ENCODE measurements at places on chromosomes 2 and 18.
A peak's percentile ranks its signal among the peaks of the same experiment; 100 is the strongest.

DNA sequence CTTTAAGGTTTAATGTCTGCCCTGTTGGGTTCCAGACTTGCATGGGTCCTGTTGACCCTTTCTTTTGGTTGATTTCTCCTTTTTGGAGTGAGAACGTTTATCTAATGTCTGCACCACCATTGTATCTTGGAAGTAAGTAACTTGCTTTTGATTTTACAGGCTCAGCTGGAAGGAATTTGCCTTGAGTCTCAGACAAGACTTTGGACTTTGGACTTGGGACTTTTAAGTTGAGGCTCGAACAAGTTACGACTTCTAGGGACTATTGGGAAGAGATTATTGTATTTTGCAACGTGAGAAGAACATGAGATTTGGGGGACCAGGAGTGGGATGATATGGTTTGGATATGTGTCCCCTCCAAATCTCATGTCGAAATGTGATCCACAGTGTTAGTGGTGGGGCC is 267.7 kb downstream of the GLI2 start:
- no peak for DNase-seq

GRCh38 chr18:13455471-13455870 is 236.9 kb downstream of the LDLRAD4 start:
- no peak for DNase-seq

DNA sequence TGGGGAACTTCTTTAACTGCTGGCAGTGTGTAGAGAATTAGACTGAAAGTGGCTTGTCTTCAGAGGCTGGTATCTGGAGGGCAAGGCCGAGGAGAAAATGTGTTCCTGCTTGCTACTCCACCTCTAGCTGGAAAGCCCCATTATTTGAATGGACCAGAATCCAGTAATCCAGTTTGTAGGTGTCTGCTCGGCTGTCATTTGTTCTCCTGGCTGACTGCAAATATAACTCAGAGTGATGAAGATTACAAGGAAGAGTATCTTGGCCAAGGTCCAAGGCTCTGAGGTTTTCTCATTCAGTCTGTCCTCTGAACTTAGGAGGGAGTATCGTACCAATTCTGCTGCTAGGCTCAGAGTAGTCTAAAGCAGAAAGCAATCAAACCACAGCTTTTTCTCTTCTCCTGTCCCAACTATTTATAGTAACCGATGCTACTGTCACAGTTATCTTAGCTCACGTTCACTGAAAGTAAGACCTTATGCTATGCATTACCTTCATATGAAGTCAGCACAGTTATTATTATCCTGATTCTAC is 228.6 kb downstream of the SETBP1 start:
- DNase-seq: peak; percentile 15

- no peak for DNase-seq
These were observed 206.1 kb downstream of the ZNF407 start for GRCh38 chr18:74803769-74804168.

DNA sequence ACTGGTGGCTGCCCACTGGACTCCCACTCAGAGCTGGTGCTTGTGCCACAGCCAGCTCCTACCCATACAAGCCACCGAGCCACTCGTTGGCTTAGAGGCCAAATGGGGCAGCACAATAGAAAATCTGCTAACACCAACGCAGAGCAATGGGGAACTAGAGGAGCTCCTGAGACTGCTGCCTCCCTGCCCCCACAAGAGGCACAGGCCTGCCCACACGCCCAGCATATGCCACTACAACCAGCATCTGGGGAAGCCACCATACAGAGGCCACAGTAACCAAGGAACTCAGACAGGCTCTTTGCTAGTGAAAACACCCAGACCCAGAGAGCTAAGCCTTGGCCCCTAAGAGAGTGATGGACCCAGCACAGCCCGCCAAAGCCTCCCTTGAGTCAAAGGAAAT is 231.2 kb upstream of the RAB6C start:
- DNase-seq: no peak

DNA sequence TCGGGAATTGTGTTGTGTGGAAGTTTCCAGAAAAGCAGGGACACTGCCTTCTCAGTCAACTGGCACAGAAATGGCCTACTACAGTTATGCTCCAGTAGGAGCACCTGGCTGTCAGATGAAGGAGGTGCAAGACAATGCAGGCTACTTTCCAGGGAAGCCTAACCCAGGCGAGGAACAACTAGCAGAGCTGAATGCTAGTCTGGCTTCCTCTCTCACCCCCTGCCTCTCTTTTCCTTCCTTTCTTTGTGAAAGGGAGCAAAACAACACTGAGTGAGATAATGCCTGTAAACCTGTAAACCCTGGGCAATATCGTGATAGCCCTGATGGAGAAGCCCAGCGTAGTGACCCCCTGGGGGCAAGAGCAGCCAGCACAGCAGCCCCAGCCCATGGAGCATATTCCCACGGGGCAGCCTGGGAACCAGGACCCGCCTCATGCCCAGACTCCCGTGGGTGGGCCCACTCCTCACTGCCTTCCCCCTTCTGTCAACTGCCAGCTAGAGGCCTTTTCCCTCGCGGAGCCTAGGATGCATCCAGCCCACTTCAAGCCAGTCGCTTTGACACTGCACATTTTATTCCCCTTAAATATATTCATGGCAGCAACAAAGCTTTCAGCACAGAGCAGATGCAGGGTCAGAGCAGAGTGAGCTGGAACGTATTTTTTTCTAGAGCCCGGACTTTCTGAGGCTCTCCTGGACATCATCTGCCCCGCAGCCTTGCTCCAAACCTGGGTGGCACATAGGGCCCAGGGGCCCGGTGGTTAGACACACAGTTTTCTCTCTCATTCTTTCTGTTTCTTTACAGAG is 77.0 kb downstream of the PDCL3 start:
- DNase-seq: no peak

DNA sequence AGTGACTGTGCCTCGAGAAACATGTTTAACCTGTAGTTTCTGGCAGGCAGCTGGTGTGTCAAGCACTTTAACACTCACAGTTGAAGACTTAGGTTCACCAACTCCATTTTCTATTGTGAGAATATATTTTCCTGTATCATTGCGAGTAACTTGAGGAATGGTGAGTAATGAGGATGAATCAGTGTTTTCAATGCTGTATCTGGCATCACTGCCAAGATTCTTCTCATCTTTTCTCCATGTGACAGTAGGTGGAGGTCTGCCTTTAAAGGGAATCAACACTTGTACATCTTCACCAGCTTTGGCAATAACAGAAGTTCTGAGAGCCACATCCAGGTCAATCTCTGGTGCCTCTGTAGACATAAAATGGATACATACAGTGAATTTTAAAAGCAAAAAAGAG is 72.8 kb downstream of the PLEKHA3 start:
- no peak for DNase-seq

GRCh38 chr2:172931918-172932520 is 143.6 kb upstream of the MAP3K20 start:
- peak; percentile 14 for DNase-seq

DNA sequence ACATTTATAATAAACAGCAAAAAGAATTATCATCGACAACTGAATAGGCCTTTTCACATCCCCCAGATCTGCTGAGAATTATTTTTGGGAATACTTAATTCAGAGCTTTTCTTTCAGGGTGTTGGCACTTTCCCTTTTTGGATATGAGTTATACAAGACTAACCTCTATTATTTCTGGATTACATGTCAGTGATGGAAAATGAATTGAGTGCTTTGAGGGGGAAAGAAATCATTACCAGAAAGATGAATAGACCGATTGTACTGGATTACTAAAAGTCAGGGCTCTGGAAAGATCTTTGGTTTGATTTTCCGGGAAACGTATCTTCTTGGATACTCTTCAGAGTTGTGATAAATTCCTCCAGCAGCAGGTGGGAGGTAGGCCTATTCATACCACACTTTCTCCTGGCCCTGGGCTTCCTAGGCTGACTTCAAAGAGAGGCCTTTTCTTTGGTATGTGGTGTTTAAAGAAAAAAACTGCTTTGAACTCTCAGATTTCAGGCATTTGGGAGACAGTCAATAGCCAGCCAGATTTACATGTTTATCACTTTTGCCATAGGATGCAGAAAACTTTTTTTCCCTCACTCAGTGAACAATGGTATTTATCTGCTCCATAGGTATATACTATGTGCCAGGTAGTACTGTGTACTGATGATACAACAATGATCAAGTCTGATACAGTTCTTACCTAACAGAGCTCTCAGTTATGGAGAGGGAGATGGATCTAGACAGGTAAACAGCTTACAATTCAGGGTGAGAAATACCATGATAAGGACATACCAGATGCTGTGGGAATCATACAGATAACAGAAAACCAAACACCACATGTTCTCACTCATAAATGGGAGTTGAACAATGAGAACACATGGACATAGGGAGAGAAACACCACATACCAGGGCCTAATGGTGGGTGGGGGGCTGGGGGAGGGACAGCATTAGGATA is 63.3 kb upstream of the ACTR3 start:
- DNase-seq: no peak

- DNase-seq: no peak
These were observed 91.9 kb downstream of the VRK2 start for GRCh38 chr2:58138396-58139030.

GRCh38 chr2:148130581-148130980 is 109.7 kb downstream of the MBD5 start:
- DNase-seq: no peak

GRCh38 chr18:73487966-73488365 is 620.2 kb upstream of the NETO1 start:
- no peak for DNase-seq

GRCh38 chr2:204738721-204739120 is 193.4 kb downstream of the PARD3B start:
- no peak for DNase-seq

DNA sequence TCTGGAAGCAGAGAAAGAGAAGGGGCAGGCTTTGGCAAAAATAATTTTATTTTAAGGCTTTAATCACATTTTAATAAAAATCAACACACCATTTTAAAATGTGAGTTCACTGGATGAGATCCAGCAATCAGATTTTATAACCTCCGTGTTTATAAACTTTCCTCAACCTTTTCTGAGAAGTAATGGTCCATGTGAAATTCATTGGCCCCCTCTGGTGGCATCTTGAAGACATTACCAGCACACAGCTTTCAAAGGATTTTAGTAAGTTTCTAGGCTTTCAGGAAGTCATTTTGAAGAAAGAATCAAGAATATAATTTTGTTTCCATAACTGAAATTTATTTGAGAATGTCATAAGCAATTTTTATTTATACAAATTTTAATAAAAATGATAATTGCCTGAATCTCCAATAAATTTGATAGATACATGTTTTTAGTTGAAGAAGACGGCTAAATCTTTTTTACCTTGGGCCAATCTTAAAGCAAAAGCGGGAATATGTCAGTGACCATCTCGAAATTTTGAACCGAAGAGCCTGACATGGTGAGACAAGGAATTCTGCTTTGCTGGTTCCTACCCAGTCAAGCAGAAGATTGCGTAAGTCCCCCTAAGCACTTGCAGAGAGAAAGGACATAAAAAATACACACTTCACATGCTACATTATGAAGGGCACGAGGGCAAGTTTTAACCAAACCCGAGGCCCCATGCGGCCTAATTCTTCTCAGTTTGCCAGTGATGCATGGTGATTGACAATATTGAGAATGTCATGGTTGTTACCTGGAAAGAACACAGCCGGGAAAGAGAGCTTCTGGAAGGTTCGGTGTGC is 128.4 kb upstream of the CBLN2 start:
- peak; percentile 25 for DNase-seq

DNA sequence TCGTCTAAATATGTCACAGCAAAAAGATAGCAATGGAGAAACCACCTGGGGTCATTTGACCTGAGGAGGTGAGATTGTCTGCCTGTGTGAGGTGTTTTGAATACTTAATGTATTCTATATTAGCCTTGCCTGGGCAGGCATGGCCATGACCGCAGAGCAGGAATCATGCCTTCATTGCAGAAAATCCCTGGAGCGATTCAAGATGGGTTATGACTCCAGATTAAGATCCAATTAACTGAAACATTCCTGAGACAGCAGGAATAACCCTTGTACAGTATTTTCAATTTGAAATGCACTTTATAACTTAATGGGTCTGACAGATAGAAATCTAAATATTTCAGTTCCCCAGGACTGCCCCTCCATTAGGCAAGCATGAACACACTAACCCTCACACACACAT is 227.3 kb upstream of the RAB6C start:
- DNase-seq: no peak

DNA sequence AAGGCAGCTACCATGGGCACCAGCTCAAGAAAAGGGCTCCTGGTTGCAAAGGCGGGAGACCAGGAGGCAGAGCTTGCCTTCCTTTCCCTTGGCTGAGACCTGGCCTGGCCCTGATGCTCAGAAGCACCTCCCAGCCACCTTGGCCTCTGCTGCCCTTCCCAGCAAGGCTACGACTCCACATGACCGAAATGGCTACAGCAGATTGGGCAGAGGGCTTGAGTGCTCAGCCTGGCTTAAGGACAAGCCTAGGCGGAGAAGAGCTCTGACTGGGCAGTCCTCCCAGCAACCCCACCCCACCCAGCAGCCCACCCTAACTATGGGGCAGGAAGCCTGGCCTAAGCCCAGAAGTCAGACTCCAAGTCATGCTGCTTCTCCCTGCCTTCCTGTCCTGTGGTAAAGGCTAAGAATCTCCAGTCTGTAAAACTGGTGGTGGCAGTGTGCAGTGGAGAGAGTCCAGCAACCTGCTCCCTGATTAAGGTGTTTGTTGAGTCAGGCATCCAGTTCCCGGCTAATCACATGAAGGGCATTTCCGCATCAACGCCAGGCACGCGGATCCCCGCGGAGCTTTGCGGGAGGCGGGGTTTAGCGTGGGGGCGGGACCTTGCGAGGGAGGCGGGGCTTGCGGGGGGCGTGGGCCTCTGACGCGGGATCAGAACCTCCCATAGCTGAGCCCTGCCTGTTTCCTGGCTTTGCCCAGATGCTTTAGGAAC is 256.0 kb downstream of the BCL11A start:
- DNase-seq: no peak

- DNase-seq: no peak
These were observed 91.8 kb upstream of the ZNF521 start for GRCh38 chr18:25443776-25444175.

GRCh38 chr2:148745151-148745851 is 100.8 kb downstream of the EPC2 start:
- DNase-seq: no peak

- no peak for DNase-seq
These were observed 151.6 kb downstream of the CSRNP3 start for GRCh38 chr2:165621086-165621560.

Data from GM12891 (cell line).